Urothelium cell line (cell line): ENCODE measurements at places on chromosomes 12 and 14.

DNA sequence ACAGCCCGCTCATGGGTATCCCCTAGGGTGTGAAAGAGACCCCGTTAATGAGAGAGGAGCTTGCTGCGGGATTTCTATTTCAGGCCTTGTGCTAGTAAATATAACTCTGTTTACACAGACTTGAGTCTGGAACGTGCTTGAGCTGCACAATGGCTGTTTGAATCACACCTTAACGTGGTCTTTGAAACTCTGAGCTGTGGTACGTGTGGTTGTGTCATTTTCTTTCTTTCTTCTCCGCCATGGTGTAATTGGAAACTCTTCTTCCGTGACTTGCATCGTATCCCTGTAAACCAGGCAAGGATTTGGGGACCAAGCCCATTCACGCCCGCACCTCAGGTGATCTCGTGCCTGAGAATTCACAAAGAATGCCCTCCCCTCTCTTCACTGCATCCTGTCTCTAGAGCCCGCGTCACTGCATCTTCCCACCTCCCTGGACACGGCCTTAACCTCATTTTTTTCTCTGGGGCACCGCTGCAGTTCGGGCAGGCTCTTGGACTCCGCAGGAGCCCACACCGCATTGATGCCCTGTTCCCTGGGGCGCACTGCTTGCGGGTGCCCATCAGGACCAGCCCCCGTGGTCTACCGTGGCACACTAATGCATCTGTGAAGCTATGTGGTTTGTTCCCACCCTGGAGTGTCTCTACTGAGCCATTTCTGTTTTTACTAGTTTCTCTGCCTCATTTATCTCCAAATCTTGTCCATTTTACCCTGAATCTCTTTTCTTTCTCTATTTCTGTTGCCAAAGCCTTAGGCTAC, 78.4 kb upstream of the PARP11 start:
- DNase-seq = no peak

DNA sequence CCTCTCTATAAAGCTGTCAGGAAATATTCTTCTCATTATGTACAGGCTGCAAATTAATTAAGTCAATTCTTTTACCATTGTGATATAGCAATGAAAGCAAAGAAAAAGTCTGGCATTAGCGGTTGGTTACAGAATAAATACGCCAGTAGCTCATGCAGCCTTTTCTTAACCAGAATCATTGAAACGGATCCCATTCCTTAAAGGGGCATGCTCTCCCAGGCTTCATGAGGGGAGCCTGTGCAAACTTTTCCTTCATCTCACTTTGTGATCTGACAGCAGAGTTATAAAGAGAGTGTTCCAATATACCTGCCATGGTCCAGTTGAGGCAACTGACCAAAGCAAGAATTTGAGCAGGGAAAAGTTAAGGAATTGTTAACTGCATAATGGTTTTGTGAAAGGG, 337.7 kb downstream of the EMP1 start:
- no peak for DNase-seq

DNA sequence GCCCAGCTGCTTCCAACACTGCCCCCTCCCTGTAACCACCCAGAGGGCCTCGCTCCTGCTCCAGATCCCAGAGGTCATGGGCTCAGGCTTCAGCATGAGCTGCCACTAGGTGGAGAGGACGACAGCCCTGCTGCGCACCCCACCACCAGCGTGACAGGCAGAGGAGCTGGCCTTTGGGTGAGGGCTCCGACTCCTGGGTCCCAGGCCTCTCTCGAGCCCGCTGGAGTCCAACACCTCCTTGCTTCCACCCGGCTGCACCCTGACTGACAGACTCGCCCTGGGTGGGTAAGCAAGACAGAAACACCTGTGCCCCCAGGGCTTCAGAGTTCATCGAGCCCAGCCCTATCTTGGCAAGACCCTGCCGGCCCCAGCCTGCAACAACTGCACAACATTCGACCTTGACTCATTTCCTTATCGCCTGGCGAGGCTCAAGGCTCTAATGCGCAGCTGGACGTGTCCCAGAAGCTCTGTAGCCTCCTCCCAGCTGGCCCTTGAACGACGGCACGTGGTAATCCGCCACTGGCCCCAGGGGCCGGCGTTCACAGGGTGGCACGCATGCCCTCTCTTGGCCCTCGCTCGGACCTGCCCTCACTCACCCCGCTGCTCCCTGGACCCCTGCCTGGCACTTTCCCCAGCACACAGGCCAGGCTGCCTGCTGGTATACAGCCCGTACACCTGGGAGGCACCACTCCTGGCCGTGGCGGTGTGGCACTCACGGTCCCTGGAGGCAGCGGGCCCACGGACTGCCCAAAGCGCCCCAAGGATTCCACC, 28.0 kb downstream of the VPS37B start:
- no peak for DNase-seq

- peak; percentile 38 for DNase-seq
These were observed 5.4 kb downstream of the PSMD9 start for GRCh38 chr12:121893961-121894460.

DNA sequence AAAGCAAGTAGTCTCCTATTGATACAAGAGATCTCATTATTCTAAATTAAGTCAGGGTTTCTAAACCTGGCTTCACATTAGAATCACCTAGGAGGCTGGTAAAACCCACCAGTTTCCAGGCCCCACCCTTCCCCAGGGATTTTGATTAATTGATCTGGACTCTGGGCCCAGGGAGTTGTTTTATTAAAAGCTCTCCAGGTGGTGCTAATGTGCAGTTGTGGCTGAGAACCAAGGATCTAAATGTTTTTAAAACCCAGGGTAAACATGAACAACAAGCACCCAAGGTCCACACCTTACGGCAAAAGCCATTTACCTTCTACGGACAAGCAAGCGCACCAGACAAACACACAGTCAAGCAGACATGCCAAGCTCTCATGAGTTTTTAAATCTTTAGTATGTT, 73.9 kb downstream of the SLC2A13 start:
- DNase-seq = no peak

GRCh38 chr14:63308723-63309317, 9.9 kb downstream of the GPHB5 start:
- DNase-seq = peak; percentile 63

DNA sequence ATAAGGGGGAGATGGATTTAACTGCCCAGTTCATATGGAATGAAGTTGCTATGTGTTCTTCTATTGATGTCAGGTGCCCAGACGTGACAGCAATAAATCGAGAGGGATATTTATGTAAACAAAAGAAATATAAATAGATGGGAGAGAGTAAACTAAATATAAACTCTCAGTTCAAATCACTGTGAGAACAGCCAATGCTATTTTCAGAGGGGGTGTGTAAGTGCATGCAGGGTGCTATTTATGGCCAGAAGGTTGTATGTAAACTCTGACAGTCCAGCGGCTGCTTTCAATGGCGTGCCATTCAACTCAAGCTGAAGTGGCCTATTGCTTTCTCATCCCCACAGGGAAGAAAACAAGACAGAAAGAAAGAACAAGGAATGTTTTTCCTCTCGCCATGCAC, 127.2 kb downstream of the KCNA5 start:
- no peak for DNase-seq

- peak; percentile 33 for DNase-seq
These were observed 60.5 kb downstream of the ERGIC2 start for GRCh38 chr12:29320295-29321085.

DNA sequence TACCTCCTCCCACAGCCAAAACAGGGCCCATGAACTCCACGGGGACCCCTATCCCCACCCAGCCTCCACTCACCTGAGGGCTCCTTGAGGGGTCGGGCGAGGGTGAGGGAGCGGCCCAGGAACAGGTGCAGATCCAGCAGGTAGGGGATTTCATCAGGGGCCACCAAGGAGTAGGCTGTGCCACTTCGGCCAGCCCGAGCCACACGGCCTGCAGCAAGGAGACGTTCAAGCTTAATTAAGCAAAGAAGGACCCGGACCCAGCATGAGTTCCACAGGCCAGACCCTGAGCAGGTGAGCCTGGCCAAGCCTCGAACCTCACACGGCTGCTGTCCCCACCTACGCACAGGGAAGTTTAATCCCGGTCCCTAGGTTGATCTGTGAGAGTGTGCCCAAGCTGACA, 15.6 kb downstream of the DDX54 start:
- no peak for DNase-seq

- DNase-seq = no peak
These were observed 29.3 kb downstream of the NELL2 start for GRCh38 chr12:44846826-44847225.
